ENCODE measurements at places on chromosomes 6 and 20. TPM values are rescaled to one million over a fixed set of nuclear protein-coding genes. Genes with fewer than 3 reads are reported as not detected.

PERP gene
- total RNA-seq, result 162 TPM

BPIFA2 gene
- not detected for total RNA-seq

CDH22 gene
- total RNA-seq, result 0.89 TPM

ACTL10 gene
- total RNA-seq, result 0.49 TPM

CST7 gene
- total RNA-seq, result 9.4 TPM

HRH3 gene
- 0.10 TPM for total RNA-seq

ADGB gene
- total RNA-seq, result 0.10 TPM

STMND1 gene
- total RNA-seq, result not detected
